Smooth muscle cell of the coronary artery (primary cell): ENCODE measurements at places on chromosomes 3 and 15. TPM values are rescaled to one million over a fixed set of nuclear protein-coding genes. Genes with fewer than 3 reads are reported as not detected.

Gene SLC6A1
- total RNA-seq, result under 0.01 TPM in 1 of 2 replicates, not detected in the other

Gene SLC9C1
- total RNA-seq, result 0.70 and 0.75 TPM in 2 replicates

Gene DAPK2
- 0.30 and 8.1 TPM in 2 replicates for total RNA-seq

Gene CDCP1
- total RNA-seq, result 3.0 and 5.1 TPM in 2 replicates

Gene ELL3
- 3.5 and 13.6 TPM in 2 replicates for total RNA-seq

Gene SMAD6
- total RNA-seq, result 71.1 and 92.1 TPM in 2 replicates

Gene GPR176
- total RNA-seq, result 163 and 206 TPM in 2 replicates
